ENCODE measurements at places on chromosomes 4 and X.
A peak's percentile ranks its signal among the peaks of the same experiment; 100 is the strongest.

- peak; percentile 59 for DNase-seq
Measured at GRCh38 chr4:15920723-15921591, 17.6 kb downstream of the FGFBP1 start.

DNA sequence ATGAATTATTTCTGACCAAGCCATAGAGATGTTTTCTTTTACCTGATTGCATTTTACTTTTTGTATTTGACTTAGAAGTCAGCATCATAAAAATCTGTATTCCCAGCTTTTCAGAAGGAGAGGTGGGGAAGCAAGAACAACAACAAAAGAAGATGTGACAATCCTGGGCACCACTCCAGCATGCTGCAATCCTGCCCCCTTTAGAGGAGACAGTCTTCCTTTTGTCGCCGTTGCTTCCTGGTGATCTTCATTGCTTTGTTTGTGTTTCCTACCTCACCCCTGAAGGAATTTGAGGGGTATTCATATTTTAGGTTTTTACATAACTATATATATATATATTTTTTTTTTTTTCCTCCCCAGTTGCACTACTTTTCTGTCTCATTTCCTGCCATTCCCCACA is 3.7 kb downstream of the QRFPR start:
- no peak for DNase-seq

DNA sequence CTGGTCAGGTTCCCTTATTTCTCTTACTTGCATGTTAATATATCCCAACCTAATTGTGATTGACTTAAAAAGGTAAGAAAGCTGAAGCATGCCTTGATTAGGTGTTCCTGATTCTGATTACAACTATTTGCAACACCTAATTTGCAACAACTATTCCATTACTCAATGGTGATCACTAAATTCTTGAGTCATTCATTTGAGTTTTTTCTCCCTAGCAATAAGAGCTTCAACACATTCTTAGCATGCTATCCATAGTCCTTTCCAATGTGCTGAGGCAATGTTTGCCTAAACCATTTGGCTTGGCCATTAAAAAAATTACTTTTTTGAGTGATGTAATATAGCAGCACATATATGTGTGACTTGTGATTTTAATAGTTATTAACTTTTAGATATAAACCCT is 851.4 kb downstream of the TRAM1L1 start:
- no peak for DNase-seq

DNA sequence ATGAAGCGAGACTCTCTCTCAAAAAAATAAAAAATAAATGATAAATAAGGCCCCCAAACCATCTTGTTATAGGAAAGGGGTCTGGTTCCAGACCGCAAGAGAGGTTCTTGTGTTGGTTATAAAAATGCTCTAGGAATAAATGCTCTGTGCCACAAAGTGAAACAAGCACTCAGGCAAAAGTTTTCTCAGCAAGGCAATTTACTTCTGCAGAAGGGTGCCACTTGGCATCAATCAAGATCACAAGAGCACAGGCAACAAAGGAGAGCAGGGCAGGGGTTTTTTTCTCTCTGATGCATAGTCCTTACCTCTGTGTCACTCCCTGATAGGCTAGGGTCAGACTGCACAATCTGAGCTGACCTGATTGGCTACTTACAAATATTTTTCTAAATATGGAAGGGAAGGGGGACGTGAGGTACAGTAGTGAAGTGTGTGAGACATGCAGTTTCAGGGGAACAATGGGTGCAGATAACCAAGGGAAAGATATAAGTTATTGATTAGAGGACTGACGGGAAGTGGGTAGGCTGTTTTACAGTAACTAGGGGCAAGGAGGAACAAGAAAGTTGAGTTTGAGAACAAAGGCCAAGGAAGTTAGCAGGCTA is 29.8 kb upstream of the FUNDC1 start:
- DNase-seq, result no peak

- DNase-seq, result no peak
Measured at GRCh38 chr4:128690011-128690410, 119.5 kb upstream of the JADE1 start.

DNA sequence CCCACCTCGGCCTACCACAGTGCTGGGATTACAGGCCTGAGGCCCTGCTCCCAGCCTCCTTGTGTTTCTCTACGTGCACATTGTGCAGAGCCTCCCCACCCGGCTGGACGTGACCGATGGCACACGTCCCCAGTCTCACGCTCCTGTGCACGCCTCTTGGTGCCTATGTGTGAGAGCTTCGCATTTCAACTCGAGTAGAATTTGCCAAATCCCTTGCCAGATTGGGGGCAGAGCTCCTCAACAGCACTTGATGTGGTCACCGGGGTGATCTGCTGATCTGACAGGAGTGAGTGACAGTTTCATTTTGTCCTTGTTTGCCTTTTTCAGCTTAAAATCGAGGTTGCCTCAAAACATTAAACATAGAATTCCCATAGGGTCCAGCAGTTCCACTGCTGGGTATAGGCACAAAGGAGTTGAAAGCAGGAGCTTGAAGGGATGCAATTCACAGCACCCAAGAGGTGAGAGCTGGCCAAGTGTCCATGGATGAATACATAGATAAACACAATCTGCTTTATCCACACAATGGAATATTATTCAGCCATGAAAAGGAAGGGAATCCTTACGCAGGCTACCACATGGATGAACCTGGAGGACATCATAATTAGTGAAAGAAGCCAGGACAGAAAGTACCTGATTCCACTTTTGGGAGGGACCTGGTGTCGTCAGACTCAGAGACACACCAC is 17.6 kb downstream of the TMEM187 start:
- no peak for DNase-seq

- DNase-seq, result no peak
Measured at GRCh38 chr4:166252487-166253402, 379.7 kb downstream of the TLL1 start.

GRCh38 chr4:163085085-163085484 is 81.6 kb downstream of the NAF1 start:
- no peak for DNase-seq

DNA sequence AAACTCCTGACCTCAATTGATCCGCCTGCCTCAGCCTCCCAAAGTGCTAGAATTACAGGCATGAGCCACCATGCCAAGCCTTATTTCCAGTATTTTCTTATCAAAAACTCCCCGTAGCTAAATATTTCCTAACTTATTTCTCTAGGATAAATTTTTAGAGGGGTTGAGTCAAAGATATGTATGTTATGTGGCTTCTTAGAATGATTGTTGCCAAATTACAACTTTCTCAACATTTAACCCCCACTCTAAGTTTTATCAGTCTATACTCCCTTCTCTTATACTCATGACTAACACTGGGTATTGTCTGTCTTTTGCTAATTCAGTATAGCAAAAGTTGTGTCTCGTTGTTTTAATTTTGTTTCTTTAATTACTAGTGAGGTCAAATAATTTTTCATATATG is 187.7 kb upstream of the LNX1 start:
- no peak for DNase-seq

GRCh38 chr4:4990329-4990728 is 28.9 kb downstream of the CYTL1 start:
- no peak for DNase-seq

GRCh38 chr4:178280362-178280761 is 838.1 kb upstream of the AGA start:
- no peak for DNase-seq

GRCh38 chrX:122363112-122363795 is 820.8 kb upstream of the GRIA3 start:
- no peak for DNase-seq

DNA sequence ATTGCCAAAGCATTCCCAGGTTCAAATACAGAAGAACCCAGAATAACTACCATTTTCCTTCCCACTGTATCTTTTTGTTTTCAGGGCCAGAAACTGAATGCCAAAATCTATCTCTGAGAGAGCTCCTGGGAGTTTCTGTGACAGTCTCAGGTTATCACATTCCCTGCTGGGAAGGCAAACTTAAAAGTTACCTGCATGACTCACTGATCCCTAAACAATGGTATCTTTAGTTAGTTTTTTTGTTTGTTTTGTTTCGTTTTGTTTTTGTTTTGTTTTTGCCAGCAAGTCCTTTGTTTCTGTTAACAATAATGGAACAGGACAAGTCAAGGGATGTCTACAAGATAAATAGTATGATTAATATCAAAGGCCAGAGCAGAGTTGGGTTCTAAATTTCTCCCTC is 34.3 kb downstream of the PAPSS1 start:
- no peak for DNase-seq

DNA sequence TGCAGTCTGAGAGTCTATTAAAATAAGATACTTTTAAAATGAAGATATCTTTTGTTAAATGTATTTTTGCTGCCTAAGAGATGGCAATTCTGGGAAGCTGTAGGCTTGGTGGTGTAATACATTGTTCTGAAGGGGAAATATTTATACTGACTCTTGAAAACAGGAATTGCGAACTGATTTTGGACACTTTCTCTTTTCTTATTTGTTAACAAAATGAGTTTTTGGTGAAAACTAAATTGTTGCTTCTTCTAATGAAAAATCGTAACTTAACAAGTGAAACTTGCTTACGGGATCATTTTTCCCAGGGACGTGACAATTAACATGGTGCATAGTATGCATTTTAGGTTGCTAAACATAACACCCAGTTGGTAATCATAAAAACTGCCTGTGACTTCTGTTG is 71.0 kb downstream of the RAPGEF2 start:
- no peak for DNase-seq

DNA sequence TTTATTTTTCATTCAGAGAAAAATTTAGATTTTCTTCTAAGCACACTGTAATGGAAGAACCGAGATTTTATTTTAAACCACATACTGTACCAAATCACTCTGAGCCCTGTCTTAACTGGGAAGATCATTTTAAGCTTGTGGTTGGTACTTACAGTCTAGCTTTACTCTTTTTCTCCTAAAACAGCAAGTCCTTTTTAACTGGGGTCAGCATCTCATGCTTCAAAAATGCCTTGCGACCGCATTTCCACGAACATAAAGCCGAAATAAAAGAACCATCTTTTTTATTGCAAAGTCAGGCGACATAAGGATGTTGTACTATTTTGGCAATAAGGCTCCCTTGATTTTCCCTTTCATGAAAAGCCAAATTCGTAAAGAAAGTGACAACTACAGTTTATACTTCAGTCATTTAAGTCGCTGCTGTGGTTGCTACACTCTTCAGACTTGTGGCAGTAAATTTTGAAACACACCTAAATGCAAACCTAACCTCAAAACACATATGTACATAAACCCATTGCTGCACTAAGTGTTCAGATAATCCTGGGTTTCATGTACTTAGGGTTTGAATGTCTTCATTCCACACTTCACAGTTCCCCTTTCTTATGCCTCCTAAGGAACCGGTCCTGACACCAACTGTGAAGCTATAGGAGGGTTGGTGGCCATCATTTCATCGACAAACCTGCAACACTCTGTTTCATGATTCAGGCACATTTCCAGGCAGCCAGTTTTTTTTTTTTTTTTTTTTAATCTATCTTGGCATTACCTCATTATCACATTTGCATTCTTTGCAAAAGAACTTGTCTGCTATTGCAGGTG is 3.0 kb downstream of the STOX2 start:
- no peak for DNase-seq

DNA sequence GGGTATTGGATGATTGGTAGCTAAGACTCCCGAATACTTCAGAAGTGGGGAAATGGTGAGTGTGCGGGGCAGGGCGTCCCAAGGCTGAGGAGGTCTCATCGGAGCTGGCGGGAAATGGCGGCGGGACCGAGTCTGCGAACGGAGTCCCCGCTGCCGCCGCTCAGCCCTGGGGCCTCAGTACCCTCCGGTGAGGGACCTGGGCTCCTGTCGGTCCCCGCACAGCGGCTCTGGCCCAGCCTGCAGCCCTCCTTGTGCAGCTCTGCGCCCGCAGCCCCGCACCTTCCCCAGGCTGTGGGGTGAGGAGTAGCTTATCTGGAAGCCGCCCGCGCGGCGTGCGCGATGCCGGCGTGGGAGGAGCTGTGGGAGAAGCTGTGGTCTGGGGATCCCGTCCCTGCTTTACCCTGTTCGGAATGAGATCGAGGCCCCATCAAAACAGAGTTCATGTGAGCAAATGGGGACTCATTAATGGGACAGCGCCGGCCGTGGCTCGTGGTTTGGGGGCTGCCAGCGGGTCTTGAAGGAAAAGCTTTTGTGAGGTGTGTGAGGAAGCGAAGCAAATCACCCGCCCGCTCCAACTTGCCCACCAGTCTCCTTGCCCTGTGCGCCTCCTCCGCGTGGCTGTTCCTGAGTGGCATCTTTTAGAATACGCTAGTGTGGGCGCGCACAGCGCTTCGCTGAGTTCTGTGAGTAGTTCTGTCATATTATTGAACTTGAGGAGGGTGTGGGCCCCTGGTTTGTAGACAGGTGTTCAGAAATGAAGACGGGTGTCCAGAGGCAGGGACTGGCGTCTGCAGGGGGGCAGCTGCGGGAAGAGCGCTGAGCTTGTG is 531 bp downstream of the ZNF141 start:
- peak; percentile 74 for DNase-seq

GRCh38 chr4:78446619-78447018 is 105.0 kb upstream of the ANXA3 start:
- DNase-seq, result no peak

DNA sequence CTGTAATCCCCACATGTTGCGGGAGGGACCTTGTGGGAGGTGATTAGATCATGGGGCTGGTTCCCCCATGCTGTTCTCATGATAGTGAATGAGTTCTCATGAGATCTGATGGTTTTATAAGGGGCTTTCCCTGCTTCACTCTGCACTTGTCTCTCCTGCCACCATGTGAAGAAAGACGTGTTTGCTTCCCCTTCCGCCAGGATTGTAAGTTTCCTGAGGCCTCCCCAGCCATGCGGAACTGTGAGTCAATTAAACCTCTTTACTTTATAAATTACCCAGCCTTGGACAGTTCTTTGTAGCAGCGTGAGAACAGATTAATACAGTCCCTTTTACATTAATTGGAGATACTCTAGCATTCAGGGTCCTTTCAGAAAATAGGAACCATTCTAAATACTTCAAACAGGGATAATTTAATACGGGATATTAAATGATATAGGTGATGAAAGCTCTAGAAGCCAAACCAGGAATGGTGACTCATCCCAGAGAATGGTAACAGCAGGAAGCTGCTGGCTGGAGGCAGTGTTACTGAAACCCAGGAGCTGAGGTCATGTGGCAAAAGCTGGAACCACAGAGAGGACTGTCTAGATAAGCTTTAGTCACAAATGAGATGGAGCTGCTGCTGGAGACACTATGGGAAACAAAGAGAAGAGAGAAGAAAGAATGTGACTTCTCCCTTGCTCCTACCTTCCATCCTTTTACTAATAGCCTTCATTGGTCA is 57.3 kb downstream of the GSTCD start:
- DNase-seq, result no peak

DNA sequence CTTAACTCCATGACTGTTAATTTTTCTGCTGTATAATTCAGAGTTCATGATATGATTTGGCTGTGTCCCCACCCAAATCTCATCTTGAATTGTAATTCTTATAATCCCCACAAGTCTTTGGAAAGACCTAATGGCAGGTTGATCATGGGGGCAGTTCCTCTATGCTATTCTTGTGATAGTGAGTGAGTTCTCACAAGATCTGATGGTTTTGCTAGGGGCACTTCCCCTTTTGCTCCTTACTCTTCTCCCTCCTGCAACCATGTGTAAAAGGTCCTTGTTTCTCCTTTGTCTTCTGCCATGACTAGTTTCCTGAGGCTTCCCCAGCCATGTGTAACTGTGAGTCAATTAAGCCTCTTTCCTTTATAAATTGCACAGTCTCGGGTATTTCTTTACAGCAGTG is 1751.9 kb downstream of the ARAP2 start:
- DNase-seq, result no peak

- DNase-seq, result no peak
Measured at GRCh38 chrX:133749370-133749769, 236.0 kb downstream of the GPC3 start.

GRCh38 chr4:109649872-109650271 is 53.4 kb downstream of the CASP6 start:
- DNase-seq, result no peak

GRCh38 chr4:7311205-7311604 is 118.9 kb downstream of the SORCS2 start:
- no peak for DNase-seq
